ENCODE measurements at places on chromosomes 12 and 14.

GRCh38 chr12:83320350-83320749 is 633.6 kb downstream of the TMTC2 start:
- no peak for DNase-seq

DNA sequence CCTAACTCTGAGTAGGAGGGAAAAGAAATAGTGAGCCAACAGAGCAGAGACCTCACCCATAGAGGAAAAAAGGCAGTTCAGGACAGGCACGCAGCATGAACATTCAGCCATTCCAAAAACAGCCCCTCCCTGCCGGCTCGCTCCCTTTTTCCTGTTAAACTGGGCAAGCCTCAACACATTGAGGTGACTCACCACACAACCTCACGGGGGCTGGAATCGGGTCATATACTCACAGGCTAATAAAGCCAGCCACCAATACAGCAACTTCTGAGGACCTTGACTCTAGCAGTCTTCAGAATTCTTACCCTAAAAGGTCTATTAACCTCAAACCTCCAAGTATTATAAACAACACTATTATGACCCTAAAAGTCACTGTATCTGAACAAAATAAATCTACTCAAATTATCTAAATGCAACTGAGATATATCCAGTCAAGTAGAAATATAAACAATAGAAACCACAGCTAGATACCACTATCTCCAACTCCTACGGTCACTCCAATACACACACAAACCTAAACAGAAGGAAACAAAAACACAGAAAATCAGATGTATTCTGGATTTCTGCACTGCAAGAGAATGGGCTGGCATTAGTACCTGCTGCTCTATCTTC is 6.3 kb downstream of the YBX3 start:
- DNase-seq, result no peak

GRCh38 chr12:12551115-12551514 is 11.5 kb downstream of the DUSP16 start:
- no peak for DNase-seq

GRCh38 chr12:94698578-94698977 is 48.2 kb upstream of the TMCC3 start:
- DNase-seq, result no peak

- DNase-seq, result no peak
Observed at GRCh38 chr12:48038085-48038484, 33.8 kb upstream of the COL2A1 start.

DNA sequence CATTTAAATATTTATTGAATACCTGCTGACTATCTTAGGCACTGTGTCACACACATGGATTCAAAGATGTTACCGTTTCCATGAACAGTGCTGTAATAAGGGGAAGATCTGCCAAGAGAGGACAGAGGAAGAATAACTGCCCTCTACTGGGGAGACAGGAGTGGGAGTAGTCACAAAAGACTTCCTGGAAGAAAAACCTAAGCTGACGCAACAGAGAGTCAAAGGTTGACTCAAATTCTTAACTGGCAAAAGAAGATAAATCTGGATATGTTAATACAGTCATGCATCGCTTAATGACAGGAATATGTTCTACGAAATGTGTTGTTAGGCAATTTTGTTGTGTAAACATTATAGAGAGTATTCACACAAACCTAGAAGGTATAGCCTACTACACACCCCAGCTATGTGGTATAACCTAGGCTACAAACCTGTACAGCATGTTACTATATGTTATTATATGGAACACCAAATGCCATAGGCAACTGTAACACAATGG is 51.5 kb downstream of the DCAF5 start:
- DNase-seq, result no peak

GRCh38 chr12:25962932-25963525 is 4.5 kb downstream of the RASSF8 start:
- DNase-seq, result no peak

DNA sequence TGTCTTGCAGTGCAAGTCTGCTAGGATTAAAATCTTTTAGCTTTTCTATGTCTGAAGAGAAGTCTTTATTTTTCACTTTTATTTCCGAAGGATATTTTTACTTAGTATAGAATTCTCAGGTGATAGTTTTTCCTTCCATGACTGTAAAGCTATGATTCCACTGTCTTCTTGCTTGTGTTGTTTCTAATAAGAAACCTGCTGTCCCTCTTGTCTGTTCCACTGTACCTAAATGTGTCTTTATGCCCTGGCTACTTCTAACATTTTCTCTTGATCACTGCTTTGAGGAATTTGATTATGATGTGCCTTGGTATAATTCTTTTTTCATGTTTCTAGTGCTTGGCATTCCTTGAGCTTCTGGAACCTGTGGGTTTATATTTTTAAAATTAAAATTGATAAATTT is 228.7 kb downstream of the CACNA1C start:
- no peak for DNase-seq

DNA sequence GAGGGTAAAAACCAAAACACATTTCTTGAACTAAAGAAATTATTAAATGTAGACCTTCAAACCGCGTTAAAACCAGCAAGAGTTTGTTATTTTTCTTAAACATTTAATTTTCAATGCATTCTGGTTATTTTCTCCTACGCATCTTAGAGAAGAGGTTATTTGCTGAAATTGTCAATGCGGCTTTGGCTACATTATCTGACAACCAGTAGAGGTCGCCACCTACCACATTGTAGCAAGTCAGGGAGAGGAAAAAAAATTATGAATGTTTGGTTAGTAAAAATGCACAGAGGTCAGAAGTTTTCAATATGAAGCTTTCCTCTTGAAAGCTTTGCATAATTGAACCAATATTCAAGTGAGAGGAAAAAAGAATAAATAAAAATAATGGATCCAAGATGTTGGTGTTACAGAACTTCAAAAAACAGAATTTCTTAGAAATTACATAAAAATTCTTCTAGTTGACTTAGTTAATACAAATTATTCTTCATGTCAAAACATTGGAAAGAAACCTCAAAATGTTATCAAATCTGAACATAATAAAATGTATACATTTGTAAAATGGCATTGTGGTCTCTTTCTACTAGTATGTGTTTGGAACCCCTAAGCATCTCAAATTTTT is 159.4 kb upstream of the TMTC2 start:
- DNase-seq, result no peak

DNA sequence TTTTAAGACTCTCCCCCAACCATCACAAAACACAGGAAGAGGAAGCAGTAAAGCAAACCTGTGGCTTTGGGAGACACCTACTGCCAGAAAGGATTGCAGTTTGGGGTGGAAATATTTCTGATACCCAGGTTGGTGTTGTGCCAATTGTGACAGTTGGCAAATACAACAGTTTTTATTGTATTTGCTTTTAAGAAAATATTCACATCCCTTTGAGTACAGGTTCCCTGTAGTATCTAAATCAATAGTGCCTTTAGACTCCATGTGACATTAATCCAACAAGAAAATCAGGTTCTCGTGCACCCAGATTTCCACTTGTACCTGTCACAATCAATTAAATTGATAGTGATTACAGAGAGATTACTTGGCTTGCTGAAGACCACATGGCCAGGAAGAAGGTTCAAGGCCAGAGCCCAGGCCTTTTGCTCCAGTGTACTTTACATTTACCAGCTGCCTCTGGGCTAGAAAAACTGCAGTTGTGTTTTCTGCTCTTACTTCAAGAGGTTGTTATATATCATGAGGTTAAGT is 361.2 kb downstream of the ATP23 start:
- no peak for DNase-seq

DNA sequence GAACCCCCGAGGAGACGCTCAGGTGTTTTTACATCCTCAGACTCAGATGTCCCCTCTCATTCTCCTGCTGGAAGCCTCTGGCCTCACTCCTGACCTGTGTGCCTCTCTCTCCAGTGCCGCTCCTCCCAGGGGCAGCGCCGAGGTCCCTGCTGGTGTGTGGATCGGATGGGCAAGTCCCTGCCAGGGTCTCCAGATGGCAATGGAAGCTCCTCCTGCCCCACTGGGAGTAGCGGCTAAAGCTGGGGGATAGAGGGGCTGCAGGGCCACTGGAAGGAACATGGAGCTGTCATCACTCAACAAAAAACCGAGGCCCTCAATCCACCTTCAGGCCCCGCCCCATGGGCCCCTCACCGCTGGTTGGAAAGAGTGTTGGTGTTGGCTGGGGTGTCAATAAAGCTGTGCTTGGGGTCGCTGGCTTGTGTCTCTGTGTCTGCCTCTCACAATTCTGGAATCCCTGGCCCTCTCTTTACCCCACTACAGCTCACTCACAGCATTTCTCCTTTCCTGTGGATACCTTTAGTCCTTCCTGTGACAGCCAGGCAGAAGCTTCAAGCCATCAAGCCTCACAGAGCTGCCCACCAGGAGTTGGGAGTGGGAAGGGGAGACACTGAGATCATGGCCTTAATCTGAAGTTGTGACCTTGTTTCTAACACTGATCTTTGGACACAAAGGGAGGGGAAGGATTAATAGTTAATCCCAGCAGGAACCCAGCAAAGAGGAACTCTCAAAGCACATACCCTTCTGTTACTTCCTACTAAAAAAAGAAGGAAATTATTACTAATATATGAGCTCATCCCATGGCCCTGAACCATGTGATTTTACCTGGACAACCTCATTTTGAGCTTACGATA is 1.1 kb upstream of the SOAT2 start:
- DNase-seq, result no peak

- DNase-seq, result no peak
Observed at GRCh38 chr14:30260833-30261607, 297.9 kb upstream of the G2E3 start.

GRCh38 chr14:103623883-103624482 is 5.0 kb upstream of the KLC1 start:
- no peak for DNase-seq

DNA sequence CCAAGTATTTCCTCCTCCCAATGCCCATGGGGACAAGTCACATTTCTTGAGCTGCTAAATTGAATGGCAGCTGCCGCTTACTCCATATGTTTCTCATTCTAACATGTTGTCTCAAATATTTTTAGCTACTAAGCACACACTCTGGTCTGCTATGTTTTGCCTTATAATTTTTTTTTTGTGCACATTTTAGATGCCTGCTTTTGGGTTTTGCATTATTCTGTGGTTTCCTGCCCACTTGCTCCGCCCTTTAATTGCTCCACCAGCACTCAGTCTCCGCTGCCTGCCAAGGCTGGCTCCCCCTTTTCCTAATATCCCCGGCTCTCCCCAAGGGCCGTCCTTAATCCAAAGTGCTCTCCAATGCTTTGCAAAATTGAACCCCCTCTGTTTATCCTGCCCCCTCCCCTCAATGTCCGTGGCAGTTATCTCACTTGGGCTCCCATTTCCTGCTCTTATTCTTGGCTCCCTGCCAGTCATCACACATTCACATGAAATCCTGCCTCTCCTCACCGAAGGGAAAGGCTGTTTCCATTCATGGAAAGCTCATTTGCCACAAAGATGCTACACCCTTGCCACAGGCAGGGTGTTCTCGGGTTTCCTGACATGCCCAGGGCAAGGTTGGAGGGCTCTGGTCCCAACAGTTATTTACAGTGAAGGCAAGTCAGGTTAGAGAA is 79.4 kb downstream of the C12orf75 start:
- DNase-seq, result no peak

- DNase-seq, result no peak
Observed at GRCh38 chr12:55675666-55676065, 32.0 kb downstream of the ITGA7 start.

DNA sequence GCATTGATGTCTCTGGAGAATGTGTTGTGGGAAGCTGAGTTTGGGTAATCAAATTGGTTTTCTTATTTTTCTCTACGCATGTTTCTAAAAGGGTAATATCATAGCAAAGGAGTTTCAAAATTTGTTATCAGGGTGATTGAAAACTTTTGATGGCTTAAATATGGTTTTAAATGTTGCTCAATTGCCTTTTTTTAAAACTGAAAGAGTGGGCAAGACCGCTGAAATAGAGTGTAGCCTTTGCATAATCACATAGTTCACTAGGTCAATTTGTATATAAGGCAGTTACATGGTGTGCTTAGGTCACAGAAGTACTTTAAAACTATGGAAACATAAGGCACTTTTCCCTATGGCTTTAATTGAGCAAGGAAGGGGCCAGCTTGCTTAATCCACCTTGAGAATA is 167.4 kb downstream of the SNAPC1 start:
- no peak for DNase-seq

- no peak for DNase-seq
Observed at GRCh38 chr12:52647601-52648000, 4.4 kb downstream of the KRT2 start.

- DNase-seq, result no peak
Observed at GRCh38 chr14:104546591-104547309, 32.8 kb upstream of the C14orf180 start.

- DNase-seq, result no peak
Observed at GRCh38 chr12:64001439-64001838, 156.9 kb downstream of the SRGAP1 start.

GRCh38 chr12:989751-990660 is 1.0 kb upstream of the ERC1 start:
- peak; percentile 10 for DNase-seq

GRCh38 chr14:53538316-53538881 is 385.3 kb upstream of the DDHD1 start:
- DNase-seq, result no peak

- no peak for DNase-seq
Observed at GRCh38 chr14:91753501-91754128, 21.7 kb upstream of the CATSPERB start.

GRCh38 chr14:61996753-61997152 is 234.5 kb downstream of the SNAPC1 start:
- no peak for DNase-seq

DNA sequence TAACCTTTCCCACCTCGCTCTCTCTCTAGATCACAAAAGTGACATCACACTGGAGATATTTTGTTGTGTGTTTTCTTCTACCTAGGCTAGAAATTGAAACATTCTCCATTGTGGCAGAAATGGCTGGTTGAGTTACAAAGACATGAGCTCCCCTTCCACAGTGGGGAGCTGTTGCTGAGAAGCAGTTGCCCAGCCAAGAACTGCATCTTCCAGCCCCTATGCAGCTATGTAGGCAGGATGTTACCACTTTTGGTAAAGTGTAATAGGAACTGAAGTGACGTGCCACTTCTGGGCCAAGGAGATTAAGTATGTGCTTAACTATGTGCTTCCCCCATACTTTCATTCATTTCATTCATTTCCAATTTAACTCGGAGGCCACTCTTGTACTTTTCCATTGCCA is 138.7 kb upstream of the E2F7 start:
- DNase-seq, result no peak

GRCh38 chr14:66471584-66471983 is 14.6 kb upstream of the CCDC196 start:
- DNase-seq, result no peak

- no peak for DNase-seq
Observed at GRCh38 chr12:90945070-90945649, 9.8 kb downstream of the CCER1 start.

DNA sequence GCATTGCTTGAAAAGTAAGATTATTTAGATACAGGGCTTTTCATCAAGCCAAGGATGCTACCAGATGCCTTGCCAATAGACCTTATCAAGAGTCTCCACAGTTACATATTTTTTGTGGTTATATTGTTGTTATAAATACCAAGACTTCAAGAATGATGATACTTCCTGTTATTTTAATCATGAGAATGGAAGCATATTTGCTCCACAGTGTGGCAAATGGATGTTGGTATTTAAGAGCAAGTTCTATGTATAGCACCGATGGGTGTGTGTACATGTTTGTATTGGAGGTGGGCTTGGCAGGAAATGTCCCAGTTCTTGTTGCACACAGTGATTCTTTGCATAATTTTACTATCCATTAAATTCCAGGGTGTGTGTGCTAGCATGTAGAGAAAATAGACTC is 4.4 kb upstream of the NID2 start:
- DNase-seq, result no peak

- DNase-seq, result no peak
Observed at GRCh38 chr12:6784761-6785160, 4.6 kb upstream of the CD4 start.

- no peak for DNase-seq
Observed at GRCh38 chr14:100533656-100534485, 53.3 kb downstream of the BEGAIN start.

All from stimulated activated CD8-positive, alpha-beta memory T cell treated with anti-CD3 and anti-CD28 coated beads, Interleukin-4, amount 100 ng/mL, for 1 hour (primary cell).